ENCODE measurements at places on chromosomes 12 and 14.

- no peak for DNase-seq
Observed at GRCh38 chr12:89319122-89319521, 33.2 kb downstream of the DUSP6 start.

DNA sequence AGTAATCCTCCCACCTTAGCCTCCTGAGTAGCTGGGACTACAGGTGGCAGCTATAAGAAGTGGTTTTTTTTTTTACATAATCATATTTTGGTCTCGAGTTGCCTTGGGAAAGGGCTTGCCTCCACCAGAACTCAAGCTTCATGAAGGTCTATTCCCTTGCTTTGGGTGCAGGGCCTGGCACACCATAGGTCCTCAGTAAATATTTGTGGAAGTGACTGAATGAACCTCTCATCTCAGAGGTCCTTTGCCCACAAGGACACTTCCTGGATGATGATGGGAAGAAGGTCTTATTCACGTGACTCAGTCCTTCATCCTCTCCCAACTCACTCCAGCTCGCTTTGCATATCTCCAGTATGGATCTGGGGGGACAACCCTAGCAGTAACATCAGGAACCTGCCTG, 114.0 kb upstream of the MED13L start:
- no peak for DNase-seq

- no peak for DNase-seq
Observed at GRCh38 chr12:5309654-5310053, 122.3 kb upstream of the NTF3 start.

GRCh38 chr12:14860490-14860889, 17.2 kb upstream of the ART4 start:
- DNase-seq: no peak

- DNase-seq: no peak
Observed at GRCh38 chr14:23530375-23531055, 21.1 kb downstream of the ZFHX2 start.

GRCh38 chr12:100399095-100399494, 42.2 kb downstream of the SLC17A8 start:
- no peak for DNase-seq

DNA sequence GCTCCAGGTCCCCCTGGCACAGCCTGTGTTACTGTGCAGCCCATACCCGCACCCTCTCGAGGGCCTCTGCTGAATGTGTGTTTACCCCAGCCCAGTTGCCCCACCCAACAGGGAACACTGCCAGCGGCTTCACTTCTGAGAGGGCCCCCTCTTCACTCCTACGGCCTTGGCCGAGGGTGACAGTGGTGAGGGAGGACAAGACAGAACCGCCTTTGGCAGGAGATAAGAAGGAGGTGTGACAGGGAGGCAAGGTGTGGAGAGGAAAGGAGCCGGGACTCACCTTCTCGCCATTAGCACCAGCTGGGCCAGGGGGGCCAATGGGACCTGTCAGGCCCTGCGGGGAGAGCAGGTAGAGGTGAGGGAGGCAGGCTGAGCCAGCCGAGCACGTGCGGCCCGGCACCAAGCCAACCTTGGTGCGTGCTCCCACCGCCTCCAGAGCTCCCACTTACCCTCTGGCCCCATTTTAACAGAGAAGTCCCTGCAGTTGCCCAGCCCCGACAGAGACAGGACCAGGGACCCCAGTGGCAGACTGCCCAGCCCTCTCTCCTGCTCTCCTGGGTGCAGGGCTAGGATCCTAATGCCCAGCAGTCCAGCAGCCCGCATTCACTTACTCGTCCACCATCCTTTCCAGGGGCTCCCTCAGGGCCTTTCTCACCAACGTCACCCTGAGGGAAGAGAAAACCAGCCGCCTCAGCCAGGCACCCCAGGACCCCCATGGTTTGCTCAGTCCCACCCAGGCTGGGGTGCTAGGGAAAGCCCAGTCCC, 18.3 kb downstream of the TMEM106C start:
- no peak for DNase-seq

DNA sequence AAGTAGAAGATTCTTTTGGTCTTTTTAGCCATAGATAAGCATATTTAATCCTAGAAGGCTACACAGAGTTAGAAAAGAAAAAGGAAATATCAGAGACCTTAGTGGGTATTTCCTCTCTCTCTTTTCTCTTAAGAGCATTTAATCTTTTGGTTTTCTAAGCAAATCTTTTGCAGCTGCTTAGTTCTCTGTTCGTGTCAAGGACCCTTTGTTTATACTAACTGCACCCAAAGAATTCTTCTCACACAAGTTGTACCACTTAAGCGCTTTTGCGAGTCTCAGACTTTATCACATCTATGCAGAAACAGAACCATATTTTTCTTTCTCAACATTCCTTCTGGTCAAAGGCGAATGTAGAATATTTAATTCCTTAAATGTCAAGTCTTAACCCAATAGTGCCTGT, 17.9 kb upstream of the NID2 start:
- DNase-seq: no peak

- no peak for DNase-seq
Observed at GRCh38 chr12:71958056-71958455, 19.4 kb downstream of the TPH2 start.

- no peak for DNase-seq
Observed at GRCh38 chr12:28065889-28066630, 93.5 kb upstream of the PTHLH start.

Measured in stimulated activated CD4-positive, alpha-beta T cell treated with anti-CD3 and anti-CD28 coated beads, TNF-alpha, amount 100 ng/mL, for 4 hours (primary cell).